Fibroblast of the conjunctiva (primary cell): ENCODE measurements at places on chromosomes 5 and 9.

DNA sequence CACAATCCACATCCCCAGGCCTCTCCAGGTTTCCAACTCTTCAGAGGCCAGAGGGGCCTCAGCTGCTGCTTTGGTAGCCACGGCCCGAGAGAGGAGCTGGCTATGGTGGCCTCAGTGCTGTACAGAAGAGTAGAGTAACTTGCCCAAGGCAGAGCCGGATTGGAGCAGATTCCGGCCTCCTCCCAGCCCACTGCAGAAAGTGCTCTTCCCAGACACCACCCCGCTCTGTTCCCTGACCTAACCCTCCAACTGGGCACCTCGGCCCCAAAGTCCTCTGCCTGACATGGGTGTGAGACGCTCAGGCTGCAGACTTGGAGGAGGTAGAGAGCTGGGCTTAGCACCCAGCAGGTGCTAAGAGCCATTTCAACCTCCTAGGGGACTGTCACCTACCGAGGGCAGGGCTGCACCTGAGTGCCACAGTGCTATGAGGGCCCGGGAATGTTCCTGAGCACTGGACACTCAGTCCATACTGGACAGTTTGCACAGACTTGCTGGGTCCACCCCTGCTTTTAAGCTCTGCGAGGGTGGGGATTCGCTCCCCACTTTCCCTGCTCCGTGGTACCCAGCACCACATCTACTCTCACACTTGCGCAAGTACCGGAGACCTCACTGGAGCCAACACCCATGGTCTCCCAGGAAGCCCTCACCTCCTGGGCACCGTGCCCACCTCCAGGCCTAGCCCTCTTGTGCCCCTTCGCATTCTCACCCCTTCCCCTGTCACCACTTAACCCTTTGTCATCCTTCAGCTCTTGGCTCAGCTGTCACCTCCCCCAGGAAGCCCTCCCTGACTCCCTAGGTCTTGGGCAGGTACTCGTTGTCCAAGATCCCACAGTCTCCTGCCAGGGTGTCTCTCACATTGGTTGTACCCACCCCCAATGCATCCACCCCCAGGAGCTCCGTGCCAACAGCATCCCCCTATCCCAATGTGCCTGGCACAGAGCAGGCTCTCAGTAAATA lies 49.8 kb downstream of the DBH start:
- DNase-seq: no peak

GRCh38 chr9:92639124-92639523 lies 30.8 kb downstream of the IPPK start:
- no peak for DNase-seq

GRCh38 chr5:75964008-75964407 lies 119.2 kb upstream of the SV2C start:
- DNase-seq: no peak

GRCh38 chr5:133870661-133871060 lies 97.8 kb downstream of the C5orf15 start:
- peak; percentile 21 for DNase-seq
